ENCODE measurements at places on chromosomes 5 and 9. TPM values are rescaled to one million over a fixed set of nuclear protein-coding genes. Genes with fewer than 3 reads are reported as not detected.

Gene PLPP7
- total RNA-seq, result 2.3 TPM

DNA sequence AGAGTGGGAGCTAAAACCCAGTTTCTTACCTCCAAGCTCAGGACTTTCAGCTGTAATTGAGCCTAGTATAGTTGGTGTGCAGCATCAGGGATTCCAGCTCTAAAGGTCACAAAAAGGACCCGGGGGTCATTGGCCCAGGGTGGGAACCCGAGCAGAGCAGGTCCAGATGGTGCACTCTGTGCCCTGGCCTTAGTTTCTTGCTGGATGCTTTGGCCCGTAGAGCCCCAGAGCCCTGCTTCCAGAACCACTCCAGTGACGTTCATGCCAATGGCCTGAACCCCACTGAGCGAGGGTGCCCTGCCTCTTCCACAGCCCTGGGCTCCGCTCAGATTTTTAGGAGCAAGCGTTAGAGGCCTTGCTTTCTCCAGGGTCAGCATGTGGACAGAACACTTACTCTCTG, 8.2 kb downstream of the SLC22A5 start:
- no peak for DNase-seq

DNA sequence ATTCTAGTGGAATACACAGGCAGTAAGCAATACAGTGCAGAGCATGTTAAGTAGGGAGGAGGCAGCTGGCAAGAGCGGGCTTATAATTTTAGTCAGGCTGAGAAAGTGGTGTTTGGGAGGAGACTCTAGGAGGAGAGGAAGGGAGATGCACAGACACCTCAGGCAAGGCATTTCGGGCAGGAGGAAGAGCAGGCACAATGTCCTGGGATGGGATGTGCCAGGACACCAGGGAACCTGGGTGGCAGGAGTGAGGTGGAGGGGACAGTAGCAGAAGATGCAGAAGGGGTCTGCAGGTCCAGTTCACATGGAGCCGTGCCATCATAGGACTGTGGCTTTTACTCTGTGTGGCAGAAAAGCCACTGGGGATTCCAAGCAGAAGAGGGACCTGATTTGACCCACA, 143.7 kb upstream of the FSTL4 start:
- DNase-seq, result no peak

DNA sequence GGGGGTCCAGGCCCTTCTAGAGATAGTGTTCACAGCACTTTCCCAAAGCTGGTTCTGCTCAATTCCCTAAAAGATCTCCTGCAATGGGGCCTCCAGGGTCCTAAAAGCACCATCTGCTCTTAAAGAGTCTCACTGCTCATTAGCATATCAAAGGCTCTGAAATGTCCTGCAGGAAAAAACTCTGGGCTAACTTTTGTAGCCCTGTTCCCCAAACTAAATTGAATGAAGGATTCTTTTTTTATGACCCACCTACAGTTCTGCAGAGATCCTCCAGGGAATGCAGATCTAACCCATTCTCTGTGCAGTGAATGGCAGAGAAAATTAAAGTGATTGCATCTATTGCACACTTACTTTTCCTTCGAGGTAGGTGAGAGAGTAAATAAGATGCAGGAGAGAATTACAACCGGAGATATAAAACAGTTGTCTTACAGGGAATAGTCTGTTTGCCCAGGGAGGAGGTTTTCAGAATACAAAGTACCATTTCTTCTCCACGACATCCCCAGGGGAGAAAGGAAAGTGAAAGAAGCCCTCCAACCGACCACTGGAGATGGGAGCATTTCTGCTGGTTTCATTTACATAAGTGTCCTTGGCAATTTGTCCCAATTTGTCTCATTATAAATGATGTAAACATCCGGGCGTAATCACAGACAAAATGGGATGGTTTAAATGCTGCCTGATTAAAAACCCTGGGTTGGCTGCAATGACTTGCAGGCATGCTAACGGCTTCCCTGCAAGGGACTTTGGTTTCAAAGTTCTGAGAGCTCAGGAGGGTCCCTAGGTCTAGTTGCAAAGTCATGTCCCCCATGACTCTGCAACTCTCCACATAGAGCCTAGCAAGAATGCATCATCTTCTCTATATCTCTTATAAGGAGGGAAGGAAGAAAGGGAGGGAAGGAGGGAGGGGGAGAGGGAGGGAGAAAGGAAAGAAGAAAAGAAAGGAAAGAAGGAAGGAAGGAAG, 114.0 kb downstream of the KCNIP1 start:
- no peak for DNase-seq

DNA sequence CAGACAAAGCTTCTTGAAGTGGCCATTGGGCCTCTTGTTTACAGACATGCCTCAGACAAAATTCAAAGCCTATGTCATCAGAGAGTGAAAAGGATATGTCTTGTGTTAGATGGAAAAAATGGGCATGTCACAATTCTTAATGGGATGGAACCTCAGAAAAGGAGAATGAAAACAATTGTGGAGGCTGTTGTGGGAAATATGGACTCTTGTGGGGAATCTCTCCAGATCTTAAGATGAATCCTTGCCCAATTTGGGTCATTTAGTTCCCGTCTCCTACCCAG, 19.5 kb downstream of the SLC22A5 start:
- DNase-seq, result no peak

All from dermis microvascular lymphatic vessel endothelial cell (primary cell).